Endothelial cell of umbilical vein (primary cell): ENCODE measurements at places on chromosomes 2 and 18. TPM values are rescaled to one million over a fixed set of nuclear protein-coding genes. Genes with fewer than 3 reads are reported as not detected.

The C1GALT1C1L gene
- 0.40 and 0.74 TPM in 2 replicates for total RNA-seq

The POTEJ gene
- total RNA-seq, result 0.24 TPM in 1 of 2 replicates, not detected in the other

The CYP26B1 gene
- 0.76 and 1.1 TPM in 2 replicates for total RNA-seq

The TWIST2 gene
- total RNA-seq, result 1.2 and 2.3 TPM in 2 replicates

The ZFAND2B gene
- 23.3 and 24.0 TPM in 2 replicates for total RNA-seq

The CMPK2 gene
- total RNA-seq, result 0.69 and 0.81 TPM in 2 replicates

The UGT1A5 gene
- total RNA-seq, result not detected in 2 replicates

The NT5DC4 gene
- total RNA-seq, result not detected in 2 replicates

The APLF gene
- total RNA-seq, result 2.3 and 2.4 TPM in 2 replicates

The HEATR5B gene
- total RNA-seq, result 19.4 and 22.5 TPM in 2 replicates

The CTAGE1 gene
- total RNA-seq, result not detected in 2 replicates
